Upper lobe of left lung (tissue), 6 donors: ENCODE measurements at places on chromosomes 3 and 15.

GRCh38 chr3:126117212-126117611 lies 33.3 kb upstream of the SLC41A3 start:
- DNase-seq: peak; percentile 8

DNA sequence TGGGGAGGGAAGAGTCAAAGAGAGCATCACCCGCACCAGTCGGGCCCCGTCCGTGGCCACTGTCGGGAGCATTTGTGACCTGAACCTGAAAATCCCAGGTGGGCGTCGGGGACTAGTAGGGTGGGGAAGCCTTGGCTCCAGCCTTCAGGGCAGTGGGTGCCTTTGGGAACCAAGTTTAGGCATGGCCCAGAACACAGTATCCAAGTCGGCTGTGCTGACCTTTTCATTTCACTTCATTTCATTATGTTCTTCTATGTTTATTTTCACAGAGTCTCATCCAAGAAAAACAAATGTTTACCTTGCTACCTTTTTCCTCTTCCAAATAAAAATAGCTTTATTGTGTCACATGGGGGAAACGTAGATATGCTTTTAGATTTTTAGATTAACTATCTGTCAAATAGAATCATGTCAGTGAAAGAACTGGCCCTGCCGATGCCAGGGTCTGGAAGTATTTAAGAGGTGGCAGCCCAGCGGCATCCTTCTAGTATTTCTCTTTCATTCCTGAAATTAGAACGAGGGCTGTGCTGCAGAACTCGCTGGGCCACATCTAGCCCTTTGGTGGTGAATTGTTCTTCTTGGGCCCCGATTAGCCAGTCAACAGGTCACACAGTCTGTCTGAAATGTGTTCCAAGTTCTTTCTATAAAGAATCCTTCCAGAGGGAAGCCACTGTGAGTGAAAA lies 60.5 kb downstream of the DNASE1L3 start:
- DNase-seq: no peak

GRCh38 chr3:133662278-133662651 lies 524 bp upstream of the TOPBP1 start:
- no peak for DNase-seq

- DNase-seq: no peak
Observed at GRCh38 chr15:91132079-91132478, 32.0 kb downstream of the SV2B start.

GRCh38 chr15:51878446-51879386 lies 49.3 kb downstream of the TMOD3 start:
- DNase-seq: no peak
